Calu3 (cell line): ENCODE measurements at places on chromosomes 3 and 15. TPM values are rescaled to one million over a fixed set of nuclear protein-coding genes. Genes with fewer than 3 reads are reported as not detected.

DNA sequence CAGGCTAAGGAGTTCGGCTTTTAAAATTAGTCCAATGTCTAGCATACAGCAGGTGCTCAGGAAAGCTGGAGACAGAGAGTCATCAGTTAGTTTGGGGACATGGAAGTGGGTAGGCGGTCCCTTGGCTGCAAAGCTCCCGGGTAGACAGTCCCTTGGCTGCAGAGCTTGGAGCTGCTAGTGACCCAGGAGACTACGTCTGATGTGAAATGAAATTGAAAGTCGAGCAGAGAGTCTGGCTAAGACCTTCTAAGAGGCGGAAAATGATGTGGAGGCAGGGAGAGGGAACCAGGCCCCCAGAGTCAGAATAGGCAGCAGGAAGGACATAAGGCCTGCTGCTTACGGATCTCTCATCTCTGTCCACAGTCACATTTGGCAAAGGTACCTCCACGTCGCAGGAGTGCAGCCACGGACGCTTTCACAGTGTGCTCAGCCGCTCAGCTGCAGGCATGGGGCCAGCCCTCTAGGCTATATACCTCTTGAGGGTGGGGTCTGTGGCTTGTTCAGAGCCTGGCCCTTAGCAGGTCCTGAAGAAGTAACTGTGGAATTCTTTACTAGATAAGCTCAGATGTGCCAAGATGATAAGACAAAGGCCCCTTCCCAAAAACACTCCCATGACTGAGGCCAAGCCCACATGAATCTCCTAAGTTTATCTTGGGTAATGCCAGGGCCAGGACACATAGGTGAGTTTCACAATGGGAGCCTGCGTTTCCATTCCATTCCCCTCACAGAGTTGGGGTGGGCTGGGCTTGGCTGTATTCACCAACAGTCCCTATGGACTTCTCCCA is 131.7 kb downstream of the XXYLT1 start:
- no peak for DNase-seq

Gene SLC7A14
- total RNA-seq, result not detected in 2 replicates

GRCh38 chr3:50447290-50447840 is 56.1 kb downstream of the CACNA2D2 start:
- DNase-seq, result no peak

DNA sequence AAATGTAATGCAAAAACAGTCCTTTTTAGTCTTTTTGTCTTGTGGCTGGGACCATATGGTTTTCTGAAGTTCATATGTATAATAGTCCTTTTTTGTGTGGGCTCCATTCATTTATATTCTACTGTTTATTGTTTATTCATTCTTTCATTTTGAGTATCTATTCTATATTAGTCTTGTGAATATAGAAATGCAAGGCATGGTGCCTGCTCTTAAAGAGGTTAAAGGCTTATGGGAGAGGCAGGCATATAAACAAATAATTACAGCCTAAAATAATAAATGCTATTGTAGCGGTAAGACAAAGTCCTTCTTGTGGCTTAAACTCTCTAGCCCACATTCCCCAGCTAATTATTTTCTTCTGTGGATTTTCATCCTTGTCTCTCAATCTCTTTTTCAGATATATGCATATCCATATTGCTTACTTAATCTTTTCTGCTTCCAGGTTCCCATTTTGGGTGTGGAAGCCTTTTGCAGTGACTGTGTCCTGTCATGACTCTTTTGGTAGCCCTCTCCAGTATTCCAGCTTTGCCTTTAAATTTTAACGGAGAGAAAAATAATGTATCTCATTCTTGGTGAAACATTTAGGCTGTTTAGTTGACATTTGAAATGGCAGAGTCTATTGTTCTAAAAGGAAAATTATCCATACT is 101.6 kb downstream of the PPM1L start:
- DNase-seq, result no peak

Gene ALPK3
- 4.6 TPM in 2 replicates for total RNA-seq

- DNase-seq, result peak; percentile 33
Observed at GRCh38 chr3:43994657-43995546, 246.8 kb upstream of the TOPAZ1 start.

DNA sequence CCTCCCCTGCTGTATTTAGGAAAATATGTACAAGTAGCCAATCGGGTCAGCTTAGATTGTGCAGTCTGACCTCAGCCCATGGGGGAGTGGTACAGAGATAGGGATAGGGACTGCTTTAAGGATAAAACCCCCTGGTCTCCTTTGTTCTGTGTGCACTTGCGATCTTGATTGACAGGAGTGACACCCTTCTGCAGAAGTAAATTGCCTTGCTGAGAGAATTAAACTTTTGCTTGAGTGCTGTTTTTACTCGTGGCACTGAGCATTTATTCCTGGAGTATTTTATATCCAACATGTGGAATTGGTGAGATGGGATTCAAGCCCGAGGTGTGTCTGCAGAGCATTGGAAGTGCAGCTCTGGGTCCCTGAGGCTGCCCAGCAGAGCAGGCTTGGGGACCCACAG is 23.9 kb upstream of the RPL32 start:
- DNase-seq, result no peak

GRCh38 chr3:142650001-142650693 is 54.0 kb downstream of the PLS1 start:
- no peak for DNase-seq

Gene PODXL2
- 36.1 and 43.6 TPM in 2 replicates for total RNA-seq
